Nucleus accumbens (tissue), 56 donors: ENCODE measurements at places on chromosomes 5 and 9.

GRCh38 chr9:70601000-70601951, 186.8 kb upstream of the KLF9 start:
- DNase-seq, result peak; percentile 71

- no peak for DNase-seq
Measured at GRCh38 chr9:100296407-100296806, 56.3 kb downstream of the TEX10 start.

DNA sequence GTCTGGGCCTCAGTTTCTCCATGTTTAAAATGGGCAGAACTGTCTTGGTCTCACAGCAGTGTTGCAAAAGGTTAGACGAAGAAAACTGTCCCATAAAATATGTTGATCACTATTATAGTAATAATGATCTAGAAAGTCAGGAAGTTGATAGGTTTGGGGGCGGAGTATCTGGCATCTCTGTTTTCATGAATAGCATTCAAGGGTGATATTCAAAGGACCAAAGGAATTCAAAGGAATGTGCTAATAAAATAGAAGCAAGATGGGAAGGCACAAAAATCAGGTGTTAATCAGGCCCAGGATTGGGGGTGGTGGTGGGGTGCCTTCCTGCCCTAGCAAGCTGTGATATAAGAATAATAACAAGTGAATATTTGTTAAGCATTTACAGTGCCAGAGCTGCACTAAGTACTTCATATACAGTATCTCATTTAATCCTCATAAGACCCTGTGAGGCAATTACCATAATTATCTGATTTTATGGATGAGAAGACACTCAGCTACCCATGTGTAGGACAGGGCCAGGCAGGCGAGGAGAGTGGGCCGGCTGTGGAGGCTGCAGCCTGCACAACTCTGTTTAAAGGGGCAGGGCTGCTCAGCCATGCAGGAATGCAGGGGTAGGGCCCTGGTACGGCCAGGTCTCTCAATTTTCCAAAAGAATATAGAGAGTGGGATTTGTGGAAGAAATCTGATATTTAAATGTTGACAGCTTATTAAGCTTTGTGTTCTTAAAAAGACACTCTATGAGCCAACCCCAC, 142.0 kb upstream of the PANK3 start:
- DNase-seq, result no peak

DNA sequence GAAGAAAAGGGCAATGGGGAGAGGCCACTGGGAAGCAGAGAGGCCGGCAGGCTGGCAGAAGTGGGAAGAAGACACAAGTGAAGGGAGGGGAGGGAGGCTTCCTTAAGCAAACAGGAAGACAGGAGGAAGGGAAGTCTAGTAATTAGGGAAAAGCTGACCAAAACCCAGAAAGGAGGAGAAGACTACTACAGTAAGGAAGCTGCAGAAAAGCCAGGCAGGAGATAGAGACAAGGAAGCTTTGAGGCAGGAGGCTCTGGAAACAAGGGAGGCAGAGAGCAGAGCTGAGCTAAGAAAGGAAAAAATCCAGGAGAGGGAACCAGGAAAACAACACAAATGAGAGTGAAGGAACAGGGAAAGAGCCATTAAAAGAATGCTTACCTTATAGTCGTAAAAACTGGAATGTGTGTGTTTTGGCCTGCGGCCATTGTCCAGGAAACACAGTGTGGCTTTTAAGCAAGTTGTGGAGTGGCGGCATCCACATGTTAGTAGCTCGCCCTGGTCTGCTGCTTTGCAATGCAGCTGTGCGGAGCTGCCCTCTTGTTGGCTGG, 317.1 kb upstream of the CLINT1 start:
- no peak for DNase-seq

DNA sequence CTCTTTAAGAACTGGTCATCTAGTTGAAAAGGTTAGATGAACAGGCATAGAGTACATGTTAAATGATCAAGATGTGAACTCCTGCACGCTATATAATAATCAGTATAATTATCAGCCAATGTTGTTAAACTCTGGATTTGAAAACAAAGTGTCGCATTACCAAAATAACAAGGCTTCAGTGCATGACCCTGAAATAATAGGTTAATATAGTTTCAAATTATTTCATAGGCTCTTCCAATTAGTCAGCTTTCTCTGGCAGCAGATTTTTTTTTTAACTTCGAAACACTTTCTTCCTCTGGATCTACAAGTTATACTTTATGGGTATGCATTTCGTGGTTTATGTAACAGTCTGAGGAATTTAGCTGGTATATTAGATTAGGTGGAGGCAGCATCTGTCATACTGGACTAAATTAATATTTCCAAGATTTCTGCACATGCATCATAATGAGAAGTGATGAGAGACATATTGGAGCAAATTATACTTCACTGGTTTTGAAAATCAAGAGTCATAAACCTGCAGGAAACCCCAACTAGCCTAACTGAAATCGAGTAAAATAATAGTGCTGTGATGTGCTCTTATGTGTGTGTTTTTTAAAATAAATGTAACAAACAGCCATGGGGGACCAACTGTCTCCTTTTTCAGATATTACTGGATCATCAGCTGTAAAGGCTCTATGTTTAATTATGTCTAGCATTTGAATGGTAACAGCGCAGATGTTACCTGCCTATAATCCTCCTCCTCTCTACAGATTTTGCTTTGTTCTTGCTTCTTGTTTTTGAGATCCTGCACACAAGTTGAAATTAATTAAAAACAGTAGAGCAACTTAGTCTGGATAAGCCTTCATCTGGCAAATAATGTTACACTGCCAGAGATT, 85.9 kb upstream of the CKMT2 start:
- DNase-seq, result no peak
